ENCODE measurements at places on chromosomes 3 and 15. TPM values are rescaled to one million over a fixed set of nuclear protein-coding genes. Genes with fewer than 3 reads are reported as not detected.

DNA sequence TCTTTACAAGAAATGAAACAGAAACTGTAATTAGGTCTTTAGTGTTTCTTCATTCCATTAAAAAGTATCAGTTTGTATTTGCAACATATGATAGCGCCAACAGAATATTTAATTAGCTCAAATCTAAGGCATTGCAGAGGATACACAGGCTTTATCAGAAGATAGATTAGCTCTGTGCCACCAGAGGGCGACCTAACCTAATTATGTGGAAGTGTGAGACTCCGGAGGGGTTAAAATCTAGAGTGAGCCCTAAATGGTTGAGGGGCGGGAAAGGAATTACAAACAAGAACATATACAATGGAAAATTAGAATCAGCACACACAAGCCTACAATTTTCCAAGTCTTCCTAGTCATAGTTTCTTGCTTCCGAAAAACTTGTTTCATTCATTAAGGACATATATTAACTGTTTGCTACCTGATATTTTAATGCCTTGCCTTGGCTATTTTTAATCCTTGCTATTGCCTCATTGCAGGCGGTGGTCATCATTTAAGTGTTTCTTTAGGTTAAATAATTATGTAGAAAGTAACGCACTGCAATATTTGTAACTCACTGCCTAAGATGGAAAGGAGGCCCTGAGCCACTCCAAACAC, 18.0 kb upstream of the RYR3 start:
- H3K27me3 ChIP-seq = peaks cover 2% of the 10 kb centered on the region
- H3K4me3 ChIP-seq = no peak overlapping the region
- no peak overlapping the region for H3K27ac ChIP-seq
- peak; percentile 64 for DNase-seq
- no peaks in the 10 kb centered on the region for H3K36me3 ChIP-seq

DNA sequence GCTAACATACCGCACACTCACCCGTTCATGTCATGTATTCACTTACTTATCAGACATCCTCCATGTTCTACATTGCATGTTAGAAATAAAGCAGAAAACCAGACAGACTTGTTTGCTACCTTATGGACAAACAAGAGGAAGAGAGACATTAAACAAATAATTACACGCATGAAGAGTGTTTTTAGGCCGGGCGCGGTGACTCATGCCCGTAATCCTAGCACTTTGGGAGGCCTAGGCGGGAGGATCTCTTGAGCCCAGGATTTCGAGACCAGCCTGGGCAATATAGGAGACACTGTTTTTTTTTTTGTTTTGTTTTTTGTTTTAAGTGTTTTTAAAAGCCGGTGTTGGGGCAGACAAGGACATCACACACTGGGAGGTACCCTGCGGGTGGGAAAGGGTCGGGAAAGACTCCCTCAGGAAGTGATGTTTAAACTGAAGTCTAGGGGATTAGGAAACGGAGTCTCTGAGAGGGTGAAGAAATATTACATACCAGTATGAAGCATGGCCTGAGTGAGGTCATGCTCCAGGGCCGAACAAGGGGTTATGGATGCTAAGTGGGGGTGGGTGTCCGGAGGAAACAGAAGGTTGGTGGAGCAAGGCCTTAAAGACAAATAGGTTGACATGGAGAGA, 2.1 kb upstream of the USP3 start:
- peaks cover 5% of the 10 kb centered on the region for H3K36me3 ChIP-seq
- H3K27me3 ChIP-seq = no peaks in the 10 kb centered on the region
- H3K4me3 ChIP-seq = no peak overlapping the region
- H3K4me1 ChIP-seq = peaks cover 33% of the 10 kb centered on the region
- DNase-seq = no peak
- H3K27ac ChIP-seq = peak overlapping the region; percentile 95

- no peaks in the 10 kb centered on the region for H3K4me1 ChIP-seq
- no peaks in the 10 kb centered on the region for H3K27me3 ChIP-seq
- no peaks in the 10 kb centered on the region for H3K36me3 ChIP-seq
- no peak for DNase-seq
Measured at GRCh38 chr15:59388670-59389069, 16.0 kb upstream of the MYO1E start.

TIMP4 gene
- not detected for total RNA-seq
